AG10803 (cell line): ENCODE measurements at places on chromosomes 16 and 17.

- no peak for DNase-seq
These were observed 38.0 kb downstream of the SLC5A11 start for GRCh38 chr16:24883714-24884151.

DNA sequence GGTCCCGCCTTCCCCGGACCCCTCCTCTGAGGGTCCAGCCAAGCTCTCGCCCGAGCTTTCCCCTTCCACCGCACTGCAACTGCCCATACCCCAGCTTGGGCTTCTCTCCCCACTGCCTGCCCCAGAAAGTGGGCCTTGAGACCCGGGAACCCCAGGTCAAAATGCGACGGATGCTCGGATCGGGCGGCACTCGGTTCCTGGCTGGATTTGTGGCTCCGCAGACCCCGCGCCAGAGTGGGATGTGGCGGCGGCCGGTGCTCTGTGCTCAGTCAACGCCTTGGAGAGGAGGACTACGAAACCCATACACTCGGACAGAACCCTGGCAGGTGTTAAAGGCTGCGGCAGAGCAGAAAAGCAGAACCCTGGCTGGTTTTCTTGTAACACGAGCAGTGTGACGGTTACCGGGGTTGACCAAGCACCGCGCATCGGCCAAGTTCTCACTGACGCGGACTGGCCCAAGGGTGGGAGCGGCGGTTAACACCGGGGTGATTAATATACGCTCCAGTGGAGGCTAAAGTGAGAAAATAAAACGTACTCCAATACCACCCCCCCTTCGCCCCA, 885 bp upstream of the SLFN13 start:
- DNase-seq = no peak

DNA sequence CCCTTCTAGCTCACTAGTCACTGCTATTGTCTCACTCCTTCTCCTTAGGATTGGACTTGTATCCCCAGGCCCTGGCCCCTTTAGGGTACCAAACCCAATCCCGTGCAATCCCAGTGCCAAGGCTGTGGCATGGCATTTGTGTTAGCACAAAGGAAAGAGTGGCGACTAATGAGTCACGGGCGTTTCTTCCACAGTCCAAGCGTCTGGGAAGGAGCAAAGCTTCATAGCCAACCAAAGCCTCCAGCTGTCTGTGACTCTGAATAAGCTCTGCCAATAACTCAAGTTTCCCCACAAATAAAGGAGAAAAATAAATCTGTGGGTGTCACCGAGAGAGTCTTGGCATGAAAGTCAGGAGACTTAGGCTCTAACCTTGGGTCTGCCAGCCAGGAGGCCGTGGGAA, 54.6 kb upstream of the COX10 start:
- peak; percentile 13 for DNase-seq

- no peak for DNase-seq
These were observed 54.6 kb upstream of the DOC2B start for GRCh38 chr17:235831-236640.

DNA sequence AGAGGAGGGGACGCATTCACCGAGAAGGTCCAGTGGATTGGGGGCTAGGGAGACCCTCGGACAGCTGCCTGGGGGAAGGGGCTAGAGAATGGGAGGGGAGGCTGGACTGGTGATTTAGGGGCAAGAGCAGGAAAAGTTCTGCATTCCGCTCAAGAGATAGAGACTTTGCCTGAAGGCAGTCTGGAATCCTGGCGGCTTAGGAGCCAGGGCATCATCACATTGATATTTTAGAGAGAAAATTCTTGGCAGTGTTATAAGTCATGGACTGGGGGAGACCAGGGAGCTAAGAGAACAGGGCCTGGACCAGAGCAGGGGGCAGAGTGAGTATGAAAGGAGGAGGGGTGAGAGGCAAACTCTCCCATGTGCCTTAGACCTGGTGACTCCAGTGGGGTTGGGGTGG, 35.8 kb downstream of the MSI2 start:
- no peak for DNase-seq

GRCh38 chr17:81577278-81578000, 25.3 kb upstream of the FAAP100 start:
- no peak for DNase-seq

GRCh38 chr17:19294443-19294842, 57.3 kb downstream of the EPN2 start:
- DNase-seq = no peak

DNA sequence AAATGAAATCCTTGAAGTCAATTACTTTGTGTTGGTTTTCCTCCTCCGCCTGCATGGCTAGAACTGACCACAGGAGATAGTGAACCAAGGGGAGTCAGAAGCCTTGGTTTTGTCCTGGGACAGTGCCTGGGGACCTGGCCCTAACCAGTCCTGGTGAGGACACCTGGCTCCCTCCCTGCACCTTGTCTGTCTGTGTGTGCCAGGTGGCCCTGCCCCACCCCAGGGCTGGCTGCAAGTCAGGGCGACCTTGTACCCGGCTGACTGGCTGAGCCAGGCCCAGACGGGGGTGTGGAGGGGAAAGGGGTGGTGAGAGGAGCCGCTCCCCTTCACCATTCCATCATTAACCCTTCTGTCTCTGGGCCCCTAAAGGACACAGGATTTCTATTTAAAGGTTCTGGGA, 3.4 kb downstream of the RAPGEFL1 start:
- no peak for DNase-seq

GRCh38 chr16:68086336-68086841, 1.2 kb downstream of the NFATC3 start:
- DNase-seq = peak; percentile 42

- peak; percentile 75 for DNase-seq
These were observed at the start of the genes HEXD and OGFOD3 for GRCh38 chr17:82418001-82418986. TSS of gene HEXD (plus strand) at chr17:82418347. CDS start at chr17:82419800, 1,453 bp downstream. TSS of gene OGFOD3 (minus strand) at chr17:82418586. CDS start at chr17:82418485, 101 bp downstream.

DNA sequence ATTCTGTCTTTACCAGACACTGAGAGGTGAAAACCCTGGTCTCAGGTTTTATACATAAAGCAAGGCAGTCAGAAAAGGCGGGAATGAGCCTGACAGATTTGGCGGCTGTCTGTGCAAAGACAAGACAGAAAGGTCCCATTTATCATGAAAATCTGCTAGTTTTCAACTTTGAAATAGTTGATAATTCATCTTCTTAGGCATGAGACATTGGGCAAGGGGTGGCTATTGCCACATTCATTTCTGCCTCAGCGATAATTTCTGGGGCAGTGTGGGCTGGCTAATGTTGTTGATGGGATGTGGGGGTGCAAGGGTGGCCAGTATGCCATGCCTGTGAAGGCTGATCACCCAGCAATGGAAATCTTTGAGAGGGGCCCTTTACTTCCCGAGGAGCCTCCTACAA, 173.8 kb upstream of the RPH3AL start:
- DNase-seq = no peak

- peak; percentile 83 for DNase-seq
These were observed 9.3 kb downstream of the CORO6 start for GRCh38 chr17:29613352-29613837.

DNA sequence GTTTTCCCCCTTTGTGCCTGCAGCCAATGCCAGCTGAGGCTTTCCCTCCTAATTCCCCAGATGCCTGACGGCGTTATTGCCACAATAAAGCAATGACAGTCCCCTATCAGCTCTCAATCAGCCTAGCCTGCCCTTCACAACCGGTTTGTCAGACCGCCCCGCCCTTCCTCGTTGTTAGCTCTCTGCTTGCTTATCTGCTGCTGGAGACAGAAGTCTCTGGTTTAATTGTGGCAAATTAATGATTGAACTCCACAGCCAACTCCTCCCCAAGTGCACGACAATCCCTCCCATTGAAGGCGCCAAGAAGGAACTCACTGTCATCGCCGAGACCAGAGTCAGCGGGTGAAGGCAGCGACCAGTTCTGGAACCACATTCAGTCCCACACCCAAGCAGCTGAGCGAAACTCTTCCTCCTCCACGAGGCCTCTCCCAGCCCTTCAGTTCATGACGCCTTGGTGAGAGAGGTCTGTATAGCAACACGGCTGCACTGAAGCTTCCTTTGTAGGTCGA, 474.4 kb downstream of the SLC39A11 start:
- DNase-seq = no peak

DNA sequence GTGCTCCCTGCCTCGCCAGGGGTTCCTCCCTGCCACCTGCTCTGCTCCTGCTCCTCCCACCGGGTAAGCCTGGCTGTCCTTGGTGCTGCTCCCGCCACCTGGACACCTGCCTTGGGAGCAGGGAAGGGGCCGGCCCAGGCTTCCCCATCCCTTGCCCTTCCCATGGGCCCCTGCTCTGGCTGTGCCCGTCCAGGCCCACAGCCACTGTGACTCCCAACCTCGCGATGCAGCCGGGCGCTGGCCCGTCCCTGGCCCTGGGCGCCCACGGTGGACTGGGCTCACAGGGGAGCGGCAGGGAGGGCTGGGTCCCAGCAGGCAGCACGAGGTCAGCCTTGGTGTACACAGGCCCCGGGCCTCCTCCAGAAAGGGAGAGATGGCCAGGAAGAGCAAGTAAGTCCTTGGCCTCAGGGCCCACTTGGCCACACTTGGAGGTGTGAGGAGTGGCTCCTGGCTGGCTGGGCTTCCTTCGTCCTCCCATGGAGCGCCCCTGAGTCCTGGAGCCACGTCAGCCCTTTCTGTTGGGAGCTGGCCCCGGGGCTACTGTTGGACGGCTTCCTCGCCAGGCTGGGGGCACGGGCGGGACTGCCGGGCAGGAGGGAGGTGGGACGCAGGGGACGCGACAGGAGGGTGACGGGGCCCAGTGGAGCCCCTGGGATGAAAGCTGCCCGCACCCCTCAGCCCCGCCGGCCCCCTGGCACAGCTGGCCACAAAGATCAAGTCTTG, 15.3 kb downstream of the ENGASE start:
- DNase-seq = no peak

DNA sequence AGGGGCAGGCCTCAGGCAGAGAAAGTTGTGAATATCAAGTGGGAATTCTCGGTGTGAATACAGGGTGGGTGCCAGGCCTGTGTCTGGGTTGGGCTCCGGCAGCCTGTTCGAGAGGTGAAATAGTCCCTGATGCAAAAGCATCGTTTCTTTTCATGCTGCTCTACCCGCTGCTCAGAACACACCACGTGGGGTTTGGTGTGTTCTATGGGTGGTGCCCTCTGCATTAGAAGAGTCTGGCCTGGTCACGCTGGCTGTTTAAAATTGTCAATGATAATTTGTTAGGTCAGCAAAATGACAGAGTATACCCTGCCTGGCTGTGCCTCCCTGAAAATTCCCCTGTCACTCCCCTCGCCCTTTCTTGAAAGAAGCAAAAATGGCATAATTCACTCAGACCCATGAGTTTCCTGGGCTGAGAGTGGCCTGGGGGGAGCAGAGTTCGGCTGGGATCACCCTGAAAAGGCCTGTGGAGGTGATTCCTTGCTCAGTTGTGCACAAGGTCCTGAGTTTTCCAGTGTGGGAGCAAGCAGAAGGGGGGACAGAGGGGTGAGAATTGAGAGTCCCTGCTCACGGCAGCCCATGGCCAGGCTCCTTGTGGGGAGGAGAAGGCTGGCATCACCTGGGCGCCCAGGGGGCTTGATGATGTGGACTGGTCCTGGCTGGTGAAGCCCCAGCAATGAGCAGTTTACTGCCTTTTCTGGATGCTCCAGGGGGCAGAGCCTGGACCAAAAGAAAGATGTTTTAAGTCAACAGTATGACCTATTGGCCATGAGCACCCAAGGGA, 3.2 kb downstream of the CACNG5 start:
- no peak for DNase-seq

DNA sequence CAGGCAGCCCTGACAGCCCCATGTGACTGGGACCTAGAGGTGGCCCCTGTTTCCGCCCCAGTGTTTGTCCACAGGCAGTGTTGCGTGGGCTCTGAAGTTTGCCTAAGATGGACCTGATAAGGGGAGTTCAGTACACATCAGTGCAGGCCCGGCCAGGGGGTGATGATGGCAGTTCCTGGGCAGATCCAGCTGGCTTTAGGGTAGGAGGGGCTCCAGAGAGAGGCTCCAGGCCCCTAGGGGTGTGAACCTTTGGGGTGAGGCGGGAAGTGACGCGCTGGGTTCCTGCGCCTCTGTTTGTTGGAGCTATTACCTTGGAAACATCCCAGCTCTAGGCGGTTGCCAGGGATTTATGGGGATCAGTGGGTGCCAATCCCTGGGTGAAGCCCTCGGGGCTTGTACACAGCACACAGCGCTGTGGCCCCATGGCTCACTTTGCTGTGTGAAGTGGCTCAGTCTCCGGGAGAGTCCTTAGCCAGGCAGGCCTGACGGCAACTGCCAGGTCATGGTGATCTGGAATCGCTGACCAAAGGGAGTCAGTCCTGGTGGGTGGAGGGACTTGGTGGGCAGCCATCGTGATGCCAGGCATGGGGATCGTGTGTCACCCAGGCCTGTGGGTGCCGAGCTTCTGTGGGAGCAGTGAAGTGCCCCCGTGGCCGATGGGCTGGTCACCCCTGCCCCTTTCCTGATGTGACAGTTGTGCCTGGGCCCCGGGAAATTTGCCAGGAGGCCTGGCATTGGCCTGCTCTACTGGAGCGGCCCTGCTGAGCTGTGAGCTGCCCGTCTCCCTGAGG, 146.1 kb downstream of the SEC14L1 start:
- peak; percentile 20 for DNase-seq

DNA sequence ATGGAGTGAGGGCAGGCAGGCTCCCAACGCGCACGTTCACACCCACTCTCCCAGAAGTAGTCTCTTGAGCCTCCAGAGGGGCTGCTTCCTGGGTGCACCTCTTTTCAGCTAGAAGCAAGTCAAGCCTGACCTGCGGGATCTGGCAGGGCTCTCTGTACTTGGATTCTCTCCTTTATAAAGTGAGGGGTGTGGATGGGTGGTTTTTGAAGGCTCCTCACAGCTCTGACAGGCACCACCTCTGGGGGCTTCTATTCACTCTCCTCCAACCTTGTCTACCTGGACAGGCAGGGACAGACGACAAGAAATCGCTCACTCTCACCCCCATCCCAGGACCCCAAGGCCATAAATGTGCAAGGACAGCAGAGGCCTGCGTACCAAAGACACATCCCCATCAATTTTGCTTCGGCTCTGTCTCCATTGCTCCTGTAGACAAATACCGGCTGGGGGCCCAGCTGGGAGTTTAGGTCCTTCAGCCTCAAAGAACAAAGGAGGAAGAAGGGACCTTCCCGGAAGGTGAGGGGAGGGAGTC, 814 bp upstream of the DYNLL2 start:
- no peak for DNase-seq

GRCh38 chr16:48574140-48574539, 35.8 kb downstream of the N4BP1 start:
- DNase-seq = no peak

GRCh38 chr16:62254847-62255246, 218.6 kb upstream of the CDH8 start:
- no peak for DNase-seq

GRCh38 chr16:88194397-88195268, 188.1 kb upstream of the ZNF469 start:
- DNase-seq = peak; percentile 73

- no peak for DNase-seq
These were observed 18.3 kb downstream of the UBFD1 start for GRCh38 chr16:23575834-23576233.

DNA sequence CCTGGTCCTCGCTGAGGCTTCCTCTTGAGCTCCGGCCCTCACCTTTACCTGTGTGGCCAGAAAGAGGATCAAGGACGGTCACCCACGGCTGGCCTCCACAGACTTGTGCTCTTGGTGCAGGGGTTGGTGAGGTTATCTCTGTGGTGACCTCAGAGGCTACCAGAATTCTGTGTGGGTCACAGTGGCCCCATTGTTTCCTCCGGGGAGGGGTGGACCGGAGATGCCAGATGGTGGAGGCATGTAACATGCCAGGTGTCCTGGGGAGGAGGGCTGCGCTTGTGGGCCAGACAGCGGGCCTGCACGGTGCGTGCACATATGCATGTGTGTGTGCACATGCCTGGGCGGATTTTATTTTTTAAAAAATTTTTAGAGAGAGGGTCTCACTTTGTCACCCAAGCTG, 6.3 kb downstream of the SGCA start:
- DNase-seq = no peak
